Glutamatergic neuron (in vitro differentiated cells): ENCODE measurements at places on chromosomes 4 and X.

DNA sequence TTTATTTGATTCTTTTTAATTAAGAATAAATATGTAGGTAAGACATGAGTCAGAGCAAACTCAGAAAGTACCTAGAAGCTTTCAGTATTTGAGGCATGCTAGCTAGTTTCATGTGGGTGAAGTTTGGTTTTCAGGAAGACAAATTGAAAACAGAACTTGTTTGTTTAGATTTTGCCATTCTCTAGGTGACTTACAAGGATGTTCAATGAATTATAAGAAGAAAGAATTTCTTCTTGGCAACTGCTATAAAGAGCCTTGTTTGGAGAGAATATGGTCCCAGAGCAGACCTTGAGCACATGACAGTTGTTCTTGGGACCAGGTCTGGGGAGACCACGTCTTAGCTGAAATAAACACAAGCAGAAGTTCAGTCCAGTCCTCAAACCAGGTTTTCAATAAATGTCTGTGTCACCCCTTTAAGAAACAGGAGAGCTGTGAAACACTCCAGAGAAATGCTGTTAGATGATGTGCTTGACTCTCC lies 38.0 kb upstream of the IL21 start:
- DNase-seq, result no peak

DNA sequence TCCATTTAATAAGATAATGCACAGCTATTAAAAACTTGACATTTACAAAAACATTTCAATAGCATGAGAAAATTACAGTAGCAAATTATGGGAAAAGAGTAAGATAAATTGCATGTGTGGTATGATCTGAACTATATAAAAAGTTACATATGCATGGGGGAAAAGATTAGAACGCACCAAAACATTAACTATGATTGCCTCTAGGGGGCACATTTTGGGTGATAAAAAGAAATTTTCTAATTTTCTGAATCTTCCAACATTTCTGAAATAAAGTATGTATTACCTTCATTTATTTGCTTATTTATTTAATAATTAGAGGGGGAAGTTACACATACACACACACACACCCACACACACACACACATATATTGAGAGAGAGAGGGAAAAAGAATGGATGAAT lies 19.6 kb upstream of the KDM5C start:
- no peak for DNase-seq

- no peak for DNase-seq
These were observed 130.1 kb downstream of the KLHL34 start for GRCh38 chrX:21528076-21528475.

DNA sequence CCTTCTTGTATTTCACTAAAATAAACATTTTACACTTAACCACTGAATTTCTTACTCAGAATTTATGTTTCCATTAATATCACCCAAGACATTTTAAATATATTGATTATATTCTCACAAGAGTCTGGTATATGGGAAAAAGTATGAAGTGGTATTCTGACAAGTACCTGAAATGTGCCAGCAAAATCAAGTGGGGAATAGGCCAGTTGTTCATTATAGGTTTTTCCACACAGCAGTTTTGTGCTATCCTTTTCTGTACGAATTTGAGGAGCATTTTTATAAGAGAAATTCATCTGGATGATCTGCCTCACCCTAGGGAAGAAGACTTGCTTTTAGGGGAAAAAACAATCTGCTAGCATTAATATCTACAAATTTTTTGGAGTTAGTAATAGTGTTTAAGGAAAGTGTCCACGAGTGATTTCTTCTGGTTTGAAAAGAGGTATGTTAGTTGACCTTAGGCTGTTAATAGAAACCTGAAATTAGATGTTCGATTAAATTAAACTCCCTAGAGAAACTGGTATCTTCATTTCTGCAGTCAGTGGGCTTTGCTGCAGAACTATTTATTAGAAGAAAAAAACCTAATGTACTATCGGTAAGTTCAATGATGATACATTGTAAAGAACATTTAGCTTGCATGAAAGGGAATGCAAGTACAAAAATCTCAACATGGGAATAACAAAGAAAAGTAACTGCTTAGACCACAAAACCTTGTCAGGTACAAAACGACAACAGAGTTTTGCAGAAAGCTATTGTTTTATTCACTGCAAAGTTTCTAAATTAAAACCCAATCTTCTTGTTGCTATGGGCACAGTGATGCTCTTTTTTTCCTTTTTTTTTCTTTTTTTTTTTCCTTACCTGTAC lies 1.8 kb downstream of the KLF3 start:
- no peak for DNase-seq

DNA sequence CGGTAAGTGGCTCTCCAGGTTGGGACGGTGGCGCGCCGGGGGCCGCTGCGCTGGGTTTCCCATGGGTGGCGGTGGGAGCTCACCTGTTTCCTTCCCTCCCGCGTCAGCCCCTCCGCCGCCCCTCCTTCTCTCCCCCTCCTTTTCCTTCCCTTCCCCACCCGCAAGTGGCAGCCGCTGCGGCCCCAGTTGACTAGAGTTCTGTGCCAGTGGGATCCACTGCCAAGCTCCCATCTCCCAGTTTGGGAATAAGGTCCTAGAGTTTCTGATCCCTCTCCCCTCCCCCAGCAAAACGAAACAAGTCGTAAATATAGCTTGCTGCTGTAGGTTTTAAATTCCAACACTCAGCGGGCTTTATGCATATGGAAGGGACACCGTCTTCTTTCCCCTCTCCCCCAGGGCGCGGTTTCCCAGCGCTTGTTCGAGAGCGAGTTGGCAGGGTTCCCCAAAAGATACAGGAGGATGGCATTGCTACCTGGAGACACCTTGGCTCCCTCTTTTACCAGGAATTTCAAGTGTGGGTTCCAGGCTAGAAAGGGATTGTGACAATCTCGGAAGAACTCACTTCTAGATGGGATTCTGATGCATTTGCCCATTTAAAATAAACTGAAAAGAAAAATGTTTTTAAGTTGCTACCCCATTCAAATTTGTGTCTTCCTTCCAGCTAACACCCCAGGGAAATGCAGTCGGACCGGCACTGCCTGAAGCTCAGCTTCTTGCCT lies 1.2 kb downstream of the TLL1 start:
- peak; percentile 22 for DNase-seq

DNA sequence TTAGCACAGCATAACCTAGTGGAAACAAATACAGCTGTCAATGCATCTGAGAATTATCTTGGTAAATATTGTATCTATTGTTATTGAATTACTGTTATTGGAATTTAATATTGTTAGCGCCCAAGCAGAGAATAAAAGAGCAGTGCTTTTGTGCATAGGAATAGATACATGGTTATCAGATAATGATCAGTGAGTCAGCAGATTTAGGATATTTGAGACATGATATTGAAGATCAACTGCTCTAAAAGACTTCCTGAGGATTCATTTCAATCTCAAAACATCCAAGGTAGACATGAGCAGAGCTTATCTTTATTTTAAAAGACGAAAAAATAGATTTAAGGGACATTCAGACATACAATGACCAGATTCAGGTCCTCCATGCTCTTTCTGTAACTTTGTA lies 10.6 kb upstream of the H2AZ1 start:
- no peak for DNase-seq

- no peak for DNase-seq
These were observed 40.3 kb downstream of the ZCCHC13 start for GRCh38 chrX:74344280-74344622.

DNA sequence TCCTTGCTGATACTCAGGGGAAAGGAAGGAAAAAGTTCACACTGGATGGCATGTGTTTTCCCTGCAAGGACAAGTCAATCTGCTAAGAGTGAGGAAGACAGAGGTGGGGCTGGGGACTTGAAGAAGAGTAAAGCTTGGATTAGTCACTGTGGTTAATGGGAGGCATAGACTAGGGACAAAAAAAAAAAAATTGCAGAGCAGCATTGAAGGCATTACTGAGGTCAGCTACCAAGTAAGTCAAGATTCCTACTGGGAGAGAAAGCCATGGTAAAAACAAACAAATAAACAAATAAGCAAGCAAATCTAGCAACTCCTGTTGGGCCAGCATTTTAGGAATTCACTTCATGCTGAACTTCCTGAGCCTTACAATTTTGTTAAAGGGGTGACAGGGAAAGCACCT lies 58.2 kb upstream of the GPC4 start:
- no peak for DNase-seq

- DNase-seq, result no peak
These were observed 19.5 kb downstream of the BCORL1 start for GRCh38 chrX:130001893-130002292.

DNA sequence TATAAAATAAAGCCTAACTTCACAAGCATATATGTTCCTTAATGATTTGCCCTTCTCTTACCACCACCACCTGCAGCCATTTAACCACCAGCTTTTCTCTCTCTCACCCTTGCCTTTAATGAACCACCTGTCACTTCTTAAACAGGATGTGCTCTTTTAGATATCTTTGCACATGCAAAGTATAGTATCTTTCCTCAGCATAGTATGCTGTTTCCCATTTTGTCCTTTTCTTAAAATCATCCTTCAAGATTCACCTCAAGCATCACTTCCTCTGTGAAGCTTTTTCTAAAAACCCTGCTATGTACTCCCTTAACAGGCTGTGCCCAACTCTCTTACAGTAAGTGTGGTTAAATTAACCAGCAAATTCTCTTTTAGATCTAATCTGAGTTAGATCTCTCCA lies 8.2 kb upstream of the CNOT6L start:
- no peak for DNase-seq

DNA sequence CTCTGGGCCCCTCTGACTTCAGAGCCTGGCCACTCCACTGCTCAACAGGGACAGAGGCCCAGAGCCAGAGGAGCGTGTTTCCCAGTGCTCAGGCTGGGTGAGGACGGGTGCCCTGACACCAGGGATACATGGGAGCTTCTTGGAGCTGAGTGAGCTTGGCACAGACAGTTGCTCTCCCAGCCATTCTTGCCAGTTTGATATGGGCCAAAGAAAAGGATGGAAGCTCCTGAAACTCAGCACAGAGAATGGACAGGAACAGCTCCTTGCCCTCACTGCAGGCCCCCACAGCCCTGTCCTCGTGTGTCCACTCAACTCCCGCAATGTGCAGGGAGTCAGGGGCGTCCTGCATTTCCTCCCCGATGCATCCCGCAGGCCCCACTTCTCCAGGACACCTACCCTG lies 38.8 kb downstream of the NSG1 start:
- DNase-seq, result no peak

GRCh38 chr4:78031417-78031950 lies 25.6 kb upstream of the FRAS1 start:
- DNase-seq, result no peak

DNA sequence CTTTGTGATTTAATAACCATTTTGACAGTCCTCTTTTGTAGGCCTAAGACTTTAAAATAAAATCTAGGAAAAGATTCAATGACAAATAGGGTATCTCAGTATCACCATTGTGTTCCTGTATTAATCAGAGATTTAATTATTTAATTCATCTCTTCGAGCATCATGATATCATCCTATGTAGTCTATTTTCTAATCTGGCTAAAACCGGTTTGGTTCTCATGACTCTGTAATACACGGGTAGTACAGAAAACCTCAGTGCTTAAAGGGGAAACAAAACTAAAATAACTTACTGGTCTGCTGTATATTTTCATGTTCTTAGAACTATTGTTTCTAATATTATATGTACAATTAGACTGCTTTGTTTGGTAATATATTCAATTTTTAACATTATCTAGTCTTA lies 23.7 kb upstream of the FBXW7 start:
- no peak for DNase-seq

DNA sequence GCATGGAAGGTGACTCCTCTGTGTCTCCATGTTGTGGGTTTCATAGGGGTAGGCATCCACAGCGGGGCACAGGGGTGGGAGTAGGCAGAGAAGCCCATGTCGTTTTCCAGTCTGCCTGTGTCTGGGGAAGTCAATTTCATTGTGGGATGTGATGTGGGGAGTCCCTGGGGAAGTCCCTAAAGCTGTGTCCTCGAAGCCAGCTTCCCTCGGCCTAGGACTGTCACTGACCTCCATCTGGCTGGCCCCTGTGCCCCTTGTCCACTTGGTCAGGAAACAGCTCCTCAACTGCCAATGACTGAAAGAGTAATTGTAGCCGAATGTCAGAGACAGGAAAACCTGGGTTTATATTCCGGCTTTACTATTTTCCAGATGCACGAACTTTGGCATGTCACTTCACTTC lies 109.6 kb downstream of the DRD5 start:
- DNase-seq, result no peak

- no peak for DNase-seq
These were observed 76.5 kb downstream of the RTL9 start for GRCh38 chrX:110435196-110435595.
